Left ventricle myocardium inferior (tissue), 1 donor: ENCODE measurements at places on chromosomes 12 and 14.

GRCh38 chr14:92315050-92315805, 7.7 kb upstream of the SLC24A4 start:
- no peak for DNase-seq

GRCh38 chr14:31696378-31696777, 135.2 kb downstream of the NUBPL start:
- no peak for DNase-seq

DNA sequence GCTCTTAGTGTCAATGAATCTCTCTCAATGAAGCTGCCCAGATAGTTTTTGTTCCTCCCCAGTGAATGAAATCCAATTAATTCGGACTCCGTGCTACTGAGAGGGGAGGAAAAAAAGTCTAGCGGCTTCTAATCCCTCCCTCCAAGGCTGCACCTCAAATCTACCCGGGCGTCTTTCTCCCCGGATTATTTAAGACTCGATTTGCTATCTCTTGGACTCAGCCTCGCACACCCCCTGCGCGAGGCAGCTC, 134 bp downstream of the DUSP6 start:
- DNase-seq = no peak

DNA sequence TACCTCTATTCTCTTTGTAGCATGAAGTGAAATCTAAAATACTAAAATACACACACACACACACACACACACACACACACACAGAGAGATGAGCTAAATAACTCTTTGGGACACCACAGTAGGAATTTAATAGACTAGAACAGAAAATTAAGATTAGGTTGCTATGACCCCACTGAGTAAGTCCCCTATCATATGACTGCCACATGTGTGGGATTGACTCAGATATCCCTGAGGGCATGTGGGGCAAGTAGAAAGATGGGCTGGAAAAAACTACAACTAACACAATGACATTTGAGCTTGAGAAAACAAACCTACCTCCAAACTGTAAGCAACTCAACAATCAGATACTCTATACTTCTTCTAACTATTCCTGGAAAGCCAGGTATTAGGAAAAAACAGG, 27.0 kb downstream of the SLC25A21 start:
- no peak for DNase-seq

- DNase-seq = no peak
These were observed 42.5 kb upstream of the BEGAIN start for GRCh38 chr14:100629696-100630095.

- no peak for DNase-seq
These were observed 62.6 kb downstream of the GALNT9 start for GRCh38 chr12:132266802-132267201.

- DNase-seq = no peak
These were observed 140.6 kb downstream of the ETNK1 start for GRCh38 chr12:22765421-22766130.

- no peak for DNase-seq
These were observed 30.7 kb downstream of the CRADD start for GRCh38 chr12:93707836-93708235.

- no peak for DNase-seq
These were observed 16.9 kb upstream of the SRP54 start for GRCh38 chr14:34965912-34966311.

- no peak for DNase-seq
These were observed 84.7 kb upstream of the MDM1 start for GRCh38 chr12:68416826-68417225.

GRCh38 chr12:129489100-129489676, 414.6 kb downstream of the TMEM132D start:
- no peak for DNase-seq

DNA sequence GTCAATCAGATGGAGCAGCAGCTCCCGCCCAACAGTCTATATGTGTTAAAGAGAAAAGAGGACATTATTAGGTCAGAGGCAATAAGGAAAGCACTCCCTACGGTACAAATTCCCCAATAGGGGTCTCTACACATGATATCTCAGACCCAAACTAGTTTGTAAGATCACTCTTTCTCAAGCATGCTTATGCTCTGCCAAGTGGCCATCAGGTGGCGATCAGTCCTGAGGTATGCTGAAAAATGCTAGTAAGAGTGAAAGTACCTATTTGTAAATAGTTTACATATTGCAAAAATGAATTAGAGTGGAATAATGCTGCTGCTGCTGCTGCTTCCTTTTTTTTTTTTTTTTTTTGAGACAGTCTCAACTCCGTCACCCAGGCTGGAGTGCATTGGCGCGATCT, 61.0 kb downstream of the CPM start:
- DNase-seq = no peak

DNA sequence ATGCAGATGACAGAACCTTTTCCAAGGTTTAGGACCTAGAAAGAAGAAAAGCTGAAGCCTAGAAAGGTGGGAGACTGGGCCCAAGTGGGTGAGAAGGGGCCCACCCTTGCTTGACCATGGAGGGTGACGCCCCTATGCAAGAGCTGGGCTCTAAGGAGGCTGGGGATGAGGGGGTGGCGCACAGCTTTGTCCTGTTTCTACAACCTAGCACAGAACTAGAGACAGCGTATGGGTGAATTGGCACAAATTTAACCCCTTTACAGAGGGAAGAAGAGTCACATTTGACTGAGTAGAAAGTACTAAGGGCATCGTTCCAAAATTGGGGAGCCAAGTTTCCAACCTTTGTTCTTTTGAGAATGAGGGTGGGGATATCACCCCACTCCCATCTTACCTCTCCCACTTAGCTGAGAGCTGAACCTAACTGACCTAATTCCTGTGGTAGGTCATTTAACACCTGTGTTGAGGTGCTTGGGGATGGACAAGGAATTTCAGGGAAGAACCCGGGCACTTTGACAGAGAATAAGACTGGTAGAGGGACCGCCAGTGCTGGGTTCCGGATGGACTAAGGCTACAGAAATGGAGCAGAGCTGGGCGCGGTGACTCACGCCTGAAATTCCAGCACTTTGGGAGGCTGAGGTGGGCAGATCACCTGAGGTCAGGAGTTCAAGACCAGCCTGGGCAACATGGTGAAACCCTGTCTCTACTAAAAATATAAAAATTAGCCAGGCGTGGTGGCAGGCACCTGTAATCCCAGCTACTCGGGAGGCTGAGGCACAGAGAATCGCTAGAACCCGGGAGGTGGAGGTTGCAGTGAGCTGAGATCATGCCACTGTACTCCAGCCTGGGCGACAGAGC, 5.2 kb downstream of the NFKBIA start:
- no peak for DNase-seq

DNA sequence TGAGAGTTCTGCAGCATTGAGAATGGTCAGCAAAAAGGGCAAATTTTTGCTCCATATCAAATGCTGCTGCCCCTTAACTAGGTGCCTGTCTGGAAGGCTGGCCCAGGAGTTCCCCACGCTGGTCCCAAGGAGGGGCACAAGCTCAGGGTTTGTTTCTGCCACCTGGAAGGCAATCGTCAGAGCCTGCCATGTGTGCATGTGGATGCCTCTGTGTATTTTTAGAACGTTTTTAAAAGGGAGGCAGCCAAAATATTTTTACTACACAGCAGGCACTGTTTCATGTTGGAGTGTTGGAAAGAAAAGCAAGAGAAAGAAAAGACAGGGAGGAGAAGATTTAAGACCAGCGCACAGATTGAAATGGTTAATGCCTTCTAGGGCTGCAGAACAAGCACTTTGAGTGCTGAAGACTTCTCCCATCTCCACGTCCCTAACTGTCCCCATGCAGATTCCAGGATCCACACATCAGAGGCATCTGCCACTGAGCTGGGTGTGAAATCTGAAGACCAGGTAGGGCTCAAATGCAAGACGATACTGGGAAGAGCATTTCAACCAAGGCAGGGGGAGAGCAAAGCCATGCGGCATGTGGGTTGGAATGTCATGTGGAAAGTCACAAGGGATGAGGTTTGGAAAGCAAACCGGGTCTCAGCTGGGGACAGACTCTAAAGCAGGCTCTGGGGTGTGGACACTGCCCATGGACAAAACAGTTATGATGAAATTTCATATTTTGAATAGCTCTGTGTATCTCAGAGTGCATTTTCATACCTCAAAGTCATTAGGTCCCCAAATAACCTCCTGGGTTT, 557.2 kb downstream of the BCL11B start:
- DNase-seq = no peak

GRCh38 chr12:117068492-117068891, 30.7 kb downstream of the TESC start:
- DNase-seq = no peak

DNA sequence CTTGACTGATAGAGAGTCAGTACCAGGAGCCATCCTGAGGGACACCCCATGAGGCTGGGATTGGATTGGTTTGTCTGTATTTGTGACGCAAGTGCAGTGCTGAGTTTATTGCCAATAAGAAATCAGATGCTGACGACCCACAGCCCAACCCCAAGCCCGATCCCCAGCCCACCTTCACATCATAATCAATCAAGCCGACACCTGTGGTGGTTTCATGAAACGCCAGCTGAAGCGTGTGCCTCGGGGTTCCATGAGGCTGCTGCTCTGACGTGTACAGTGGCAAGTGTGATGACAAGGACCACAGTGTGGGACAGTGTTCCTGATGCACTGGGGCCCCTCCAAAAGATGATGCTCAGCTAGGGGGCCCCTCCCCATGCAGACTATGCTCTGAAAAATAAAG, 62.1 kb upstream of the C14orf180 start:
- no peak for DNase-seq

- peak; percentile 46 for DNase-seq
These were observed 935 bp upstream of the CRIP1 start for GRCh38 chr14:105485739-105486162.

GRCh38 chr14:33733721-33734120, 217.2 kb downstream of the EGLN3 start:
- no peak for DNase-seq

DNA sequence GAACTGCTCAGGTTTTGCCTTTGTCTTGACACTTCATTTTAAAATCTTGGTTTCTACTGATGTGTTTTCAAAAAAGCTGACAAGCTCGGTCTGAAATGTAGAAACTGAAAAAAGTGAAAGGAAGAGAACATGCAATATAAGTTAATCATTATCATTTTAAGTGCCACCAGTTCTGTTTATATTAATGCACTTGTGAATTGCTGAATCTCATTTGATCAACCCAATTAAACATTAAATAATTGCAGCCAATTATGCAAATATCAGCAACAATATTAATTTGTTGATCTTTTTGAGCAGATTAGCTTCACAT, 133.8 kb downstream of the BCAT1 start:
- DNase-seq = no peak
